ENCODE measurements at places on chromosomes 1 and 21. TPM values are rescaled to one million over a fixed set of nuclear protein-coding genes. Genes with fewer than 3 reads are reported as not detected.

The ITLN1 gene
- 0.96 TPM for total RNA-seq

The KCNT2 gene
- 3.7 TPM for total RNA-seq

The BATF3 gene
- 7.5 TPM for total RNA-seq

The ANKRD65 gene
- 12.2 TPM for total RNA-seq

The TTC24 gene
- total RNA-seq, result not detected

The SPRR2E gene
- total RNA-seq, result not detected

- no peak for DNase-seq
These were observed 128.2 kb downstream of the KIF26B start for GRCh38 chr1:245283001-245283400.

GRCh38 chr1:230971771-230972170 lies 6.9 kb downstream of the TTC13 start:
- DNase-seq, result no peak

DNA sequence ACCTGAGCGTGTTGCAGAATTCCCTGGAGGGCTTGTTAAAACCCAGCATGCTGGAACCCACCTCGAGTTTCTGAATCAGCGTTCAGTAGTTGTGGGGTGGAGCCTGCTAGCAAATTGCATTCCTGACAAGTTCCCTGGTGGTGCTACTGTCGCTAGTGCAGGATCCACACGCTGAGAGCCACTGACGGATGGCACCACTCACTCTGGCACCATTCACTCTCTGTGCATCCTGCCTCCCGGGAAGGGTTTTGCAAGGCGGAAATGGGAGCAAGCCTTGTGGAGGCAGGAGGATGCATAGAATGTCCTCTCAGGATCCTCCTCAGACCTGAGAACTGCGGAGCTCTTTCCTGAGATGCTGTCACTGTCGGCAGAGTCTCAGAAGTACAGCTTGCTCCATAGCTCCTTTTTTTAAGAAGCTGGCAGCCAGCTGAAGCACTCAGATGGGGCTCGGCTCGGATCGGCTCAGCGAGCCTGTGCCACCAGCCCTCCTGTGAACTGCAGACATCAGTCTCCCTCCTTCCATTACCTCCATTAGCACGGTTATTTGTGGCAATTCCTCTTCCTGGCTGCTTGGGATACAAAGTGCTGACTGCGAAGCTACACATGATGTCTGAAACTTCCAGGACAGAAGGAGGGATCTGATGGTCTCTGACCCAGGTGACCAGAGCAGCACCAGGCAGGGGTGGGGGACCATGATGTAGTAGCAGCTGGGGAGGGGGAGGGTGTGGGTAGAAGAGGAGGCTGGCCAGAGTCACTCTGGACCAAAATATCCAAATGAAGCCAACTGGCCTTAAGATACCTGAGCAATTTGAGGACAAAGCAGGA lies 89.6 kb downstream of the C1orf94 start:
- no peak for DNase-seq

DNA sequence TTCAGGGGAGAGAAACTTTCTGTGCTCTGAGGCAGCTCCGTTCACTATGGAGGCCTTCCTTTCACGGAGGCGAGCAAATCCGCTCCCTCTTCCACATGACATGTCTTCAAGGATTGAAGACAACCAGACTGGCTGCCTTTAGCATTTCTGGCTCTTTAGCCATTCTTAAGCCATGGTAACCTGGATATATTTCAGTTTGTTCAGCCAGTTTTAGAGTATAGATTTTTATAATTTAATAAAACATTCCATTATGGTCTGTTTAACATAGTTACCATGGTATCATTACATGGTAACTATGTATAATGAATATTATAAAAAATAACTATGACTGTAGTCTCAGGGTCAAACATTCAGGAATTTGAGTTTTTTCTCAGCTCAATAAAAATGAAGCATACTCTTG lies 54.2 kb upstream of the NFIA start:
- no peak for DNase-seq

DNA sequence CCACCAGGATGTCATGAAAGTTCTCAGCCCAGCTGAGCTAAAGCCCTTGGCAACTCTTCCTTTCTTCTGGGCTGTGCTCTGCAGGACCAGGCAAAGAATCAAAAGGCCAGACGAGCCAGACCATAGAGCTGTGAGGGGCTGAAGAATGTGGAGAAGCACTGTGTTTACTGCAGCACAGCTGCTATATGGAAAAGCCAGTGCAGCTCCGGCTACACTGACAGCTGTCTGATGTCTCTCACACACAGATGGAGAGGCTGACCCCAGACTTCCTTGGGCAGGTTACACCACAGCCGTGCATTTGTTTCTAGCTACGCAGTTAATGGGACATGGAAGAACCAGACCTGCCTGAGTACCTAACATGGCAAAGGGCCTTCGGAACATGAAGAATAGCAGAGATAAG lies 40.3 kb downstream of the CD247 start:
- no peak for DNase-seq

GRCh38 chr21:16199539-16199938 lies 469.8 kb downstream of the USP25 start:
- DNase-seq, result no peak

DNA sequence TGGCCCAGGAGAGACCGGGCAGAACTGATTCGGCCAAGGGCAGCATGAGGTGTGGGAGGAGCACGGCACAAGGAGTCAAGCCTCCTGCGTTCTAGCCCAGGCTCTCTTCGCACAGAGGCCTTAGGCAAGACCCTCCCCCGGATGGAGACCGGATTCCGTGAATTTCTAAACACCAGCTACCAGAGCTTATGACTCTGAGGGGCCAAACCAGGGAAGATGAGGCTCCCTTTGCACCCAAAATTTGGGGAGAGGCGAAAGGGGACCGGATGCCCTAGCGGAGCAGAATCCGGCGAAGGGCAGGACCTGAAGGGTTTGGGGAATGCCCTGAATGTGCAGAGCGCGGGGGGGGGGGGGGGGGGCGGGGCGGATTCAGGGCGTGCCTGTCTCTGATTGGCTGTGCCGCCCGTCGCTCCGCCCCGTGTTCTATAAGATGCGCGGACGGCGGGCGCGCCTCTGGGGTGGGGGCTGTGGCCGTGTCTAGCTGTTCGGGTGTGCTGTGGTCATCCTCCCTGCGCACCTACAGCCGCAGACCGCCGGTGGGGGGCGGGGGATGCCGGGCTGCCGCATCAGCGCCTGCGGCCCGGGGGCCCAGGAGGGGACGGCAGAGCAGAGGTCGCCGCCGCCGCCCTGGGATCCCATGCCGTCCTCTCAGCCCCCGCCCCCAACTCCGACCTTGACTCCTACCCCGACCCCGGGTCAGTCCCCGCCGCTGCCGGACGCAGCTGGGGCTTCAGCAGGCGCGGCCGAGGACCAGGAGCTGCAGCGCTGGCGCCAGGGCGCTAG lies at the start of gene TRNP1:
TRNP1 (plus strand) TSS at position 456 of the 783 bp plus-strand sequence; CDS start at position 551, 95 bp downstream.
- DNase-seq, result peak; percentile 80

DNA sequence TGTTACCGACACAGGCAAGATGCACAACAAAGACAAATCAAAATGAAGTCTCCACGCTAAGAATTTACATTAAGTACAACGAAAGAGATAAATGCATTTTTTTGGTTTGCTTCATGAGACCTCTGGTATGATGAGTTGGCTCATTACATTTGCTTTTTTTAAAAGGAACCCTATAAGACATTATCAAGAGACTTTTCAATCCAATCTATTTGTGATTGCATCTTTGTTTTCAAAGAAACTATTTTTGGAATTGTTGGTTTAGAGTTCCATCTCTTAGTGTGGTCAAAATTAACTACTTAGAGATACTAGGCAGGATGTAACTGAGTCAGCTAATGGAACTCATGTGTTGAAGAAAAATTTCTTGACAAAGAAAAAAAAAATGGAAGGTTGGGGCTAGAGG lies 200.1 kb downstream of the ZC3H11B start:
- DNase-seq, result no peak

GRCh38 chr1:221543529-221544120 lies 198.3 kb downstream of the DUSP10 start:
- DNase-seq, result no peak

- DNase-seq, result peak; percentile 89
These were observed 441 bp downstream of the FUBP1 start for GRCh38 chr1:77978293-77978968.

- no peak for DNase-seq
These were observed 1.2 kb upstream of the LRRC53 start for GRCh38 chr1:74513411-74514300.

- no peak for DNase-seq
These were observed 1.4 kb upstream of the DPM3 start for GRCh38 chr1:155141749-155142148.

DNA sequence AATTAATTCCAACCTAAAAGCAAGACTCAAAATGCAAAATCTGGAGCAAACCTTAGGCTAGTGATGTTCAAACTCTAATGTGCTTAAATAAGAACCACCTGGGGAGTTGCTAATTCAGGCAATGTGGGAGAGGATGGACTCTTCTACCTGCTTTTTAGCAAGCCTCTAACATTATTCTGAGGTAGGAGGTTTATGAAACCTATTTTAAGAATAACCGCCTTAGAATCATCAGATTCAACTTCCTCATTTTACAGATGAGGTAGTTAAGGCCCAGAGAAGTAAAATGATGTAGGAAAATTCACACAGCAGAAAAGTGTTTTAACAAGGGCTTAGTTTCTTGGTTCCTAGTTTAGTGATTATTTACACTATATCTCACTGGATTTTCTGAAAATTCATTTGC lies 8.6 kb upstream of the NTNG1 start:
- DNase-seq, result no peak

DNA sequence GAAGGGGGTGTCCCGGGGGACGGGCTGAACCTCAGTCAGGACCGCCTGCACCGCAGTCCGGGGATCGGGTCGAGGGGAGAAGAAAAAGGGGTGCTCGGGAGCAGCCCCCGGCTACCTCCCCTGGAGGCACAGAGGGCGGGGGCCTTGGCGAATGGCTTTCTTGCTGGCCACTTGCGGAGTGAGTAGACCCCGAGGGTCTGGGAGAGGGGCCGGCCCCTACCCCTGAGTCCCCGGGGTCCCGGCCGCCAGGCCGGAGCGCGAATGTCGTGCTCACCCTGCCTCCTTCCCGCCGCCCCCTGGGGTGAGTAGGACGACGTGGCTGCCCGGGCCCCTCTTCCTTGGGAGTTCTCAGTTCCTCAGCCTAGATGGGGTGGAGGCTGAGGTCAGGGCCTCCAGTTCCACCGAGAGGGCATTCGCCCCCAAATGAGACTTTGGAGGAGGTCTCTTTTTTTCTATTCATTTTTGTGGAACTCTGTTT lies 113.0 kb downstream of the OSBPL9 start:
- no peak for DNase-seq

DNA sequence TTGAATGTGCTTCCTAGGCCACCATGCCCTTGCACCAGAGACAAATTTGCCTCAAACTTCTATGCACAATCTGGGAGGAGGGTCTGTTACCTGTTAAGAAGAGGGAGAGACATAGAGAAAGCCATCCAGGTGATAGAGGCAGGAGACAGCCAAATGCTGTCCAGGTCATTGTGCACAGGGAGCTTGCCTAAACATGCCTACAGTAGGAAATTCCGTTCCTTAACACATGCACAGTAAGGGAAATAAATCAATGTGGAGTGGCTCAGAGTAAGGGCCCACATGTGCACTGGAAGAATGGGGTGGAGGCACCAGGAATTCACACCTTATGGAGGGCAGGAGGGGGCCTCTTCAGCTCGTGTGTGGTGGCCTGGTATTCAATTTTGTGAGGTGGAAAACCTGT lies 19.5 kb upstream of the CREG1 start:
- no peak for DNase-seq
